Stimulated activated naive CD8-positive, alpha-beta T cell treated with anti-CD3 and anti-CD28 coated beads, Interleukin-15, Interleukin-2, amounts not matched to agents 100 U/mL and 50 U/mL, for 24 hours (primary cell): ENCODE measurements at places on chromosomes 6 and 20.

- DNase-seq: no peak
Observed at GRCh38 chr6:119043783-119044182, 34.7 kb downstream of the FAM184A start.

DNA sequence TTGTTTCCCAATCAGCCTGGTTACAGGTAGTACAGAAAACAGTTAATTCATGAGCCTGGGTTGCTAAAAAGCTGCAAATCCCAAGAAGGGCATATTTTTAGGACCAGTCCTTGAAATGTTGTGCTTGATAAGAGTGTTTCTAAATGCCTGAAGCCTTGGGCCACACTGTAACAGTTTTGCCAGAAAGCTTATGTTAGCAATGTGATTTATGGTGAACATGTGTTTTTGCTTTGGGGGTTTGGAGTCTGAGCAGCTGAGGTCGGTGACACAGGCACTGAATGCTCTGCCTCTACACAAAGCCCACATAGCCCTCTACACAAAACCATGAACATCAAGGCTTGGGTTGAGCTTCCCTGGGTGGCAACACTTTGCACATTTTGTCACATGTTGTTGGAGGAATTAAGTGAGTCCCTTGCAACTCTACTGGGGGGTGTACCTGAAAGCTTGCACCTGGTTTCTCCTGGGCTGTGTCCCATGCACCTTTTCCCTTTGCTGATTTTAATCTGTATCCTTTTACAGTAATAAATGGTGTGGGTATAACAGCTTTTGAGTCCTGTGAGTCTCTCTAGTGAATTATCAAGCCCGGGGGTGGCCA, 22.2 kb downstream of the AHI1 start:
- DNase-seq: no peak

DNA sequence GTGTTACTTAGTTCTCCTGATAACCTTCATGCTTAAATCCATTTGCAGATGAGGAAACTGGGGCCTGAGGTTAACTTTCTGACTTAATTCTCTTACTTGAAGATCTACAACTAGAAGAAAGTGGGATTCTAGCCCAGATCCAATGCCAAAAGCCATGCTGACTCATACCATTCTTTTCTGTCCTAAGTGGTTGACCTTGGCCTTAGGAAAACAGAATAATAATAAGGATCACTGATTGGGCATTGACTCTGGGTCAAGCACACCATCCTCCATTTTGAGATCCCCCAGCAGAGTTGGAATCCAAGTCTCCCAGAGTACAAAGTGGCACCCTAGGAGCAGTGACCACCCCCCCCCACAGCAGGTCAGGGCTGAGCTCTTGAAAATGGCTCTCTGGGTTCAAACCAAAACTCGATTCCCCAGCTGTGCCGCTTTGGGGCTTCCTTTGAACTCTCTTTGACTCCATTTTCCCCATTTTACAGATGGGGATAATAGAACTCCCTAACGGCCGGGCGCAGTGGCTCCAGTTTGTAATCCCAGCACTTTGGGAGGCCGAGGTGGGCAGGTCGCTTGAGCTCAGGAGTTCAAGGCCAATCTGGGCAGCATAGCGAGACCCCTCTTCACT, 12.8 kb upstream of the ZNF217 start:
- DNase-seq: no peak

DNA sequence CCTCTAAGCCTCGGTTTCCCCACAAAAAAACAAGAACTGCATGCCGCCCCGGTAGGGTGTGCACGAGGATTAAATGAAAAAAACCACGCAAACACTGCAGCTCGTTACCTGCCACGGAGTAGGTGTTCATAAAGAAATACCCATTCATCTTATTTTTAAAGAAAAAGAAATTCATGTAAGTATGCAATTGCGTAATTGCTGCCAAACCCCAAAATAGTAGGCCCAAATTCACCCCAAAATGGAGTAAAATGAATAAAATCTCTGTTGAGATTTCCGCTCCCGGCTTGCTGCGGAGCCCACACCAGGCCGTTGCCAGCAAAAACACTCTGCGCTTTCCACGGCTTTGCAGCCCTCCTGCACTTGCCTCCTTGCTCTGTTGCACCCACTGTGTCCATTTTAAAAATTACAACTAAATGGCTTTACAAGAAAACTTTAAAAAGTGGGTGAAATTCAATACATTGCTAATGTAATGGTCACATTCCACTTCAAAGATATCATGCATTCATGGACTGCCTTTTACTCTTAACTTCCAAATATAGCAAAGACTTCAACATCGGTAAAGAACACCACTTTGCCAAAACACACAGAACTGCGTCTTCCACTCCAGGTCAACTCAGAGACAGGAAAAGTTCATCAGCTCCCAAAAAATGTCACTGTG, 125.0 kb downstream of the ZMYND8 start:
- no peak for DNase-seq

- no peak for DNase-seq
Observed at GRCh38 chr20:22825546-22825945, 209.6 kb upstream of the SSTR4 start.

- no peak for DNase-seq
Observed at GRCh38 chr6:25953733-25954132, 8.9 kb upstream of the TRIM38 start.

DNA sequence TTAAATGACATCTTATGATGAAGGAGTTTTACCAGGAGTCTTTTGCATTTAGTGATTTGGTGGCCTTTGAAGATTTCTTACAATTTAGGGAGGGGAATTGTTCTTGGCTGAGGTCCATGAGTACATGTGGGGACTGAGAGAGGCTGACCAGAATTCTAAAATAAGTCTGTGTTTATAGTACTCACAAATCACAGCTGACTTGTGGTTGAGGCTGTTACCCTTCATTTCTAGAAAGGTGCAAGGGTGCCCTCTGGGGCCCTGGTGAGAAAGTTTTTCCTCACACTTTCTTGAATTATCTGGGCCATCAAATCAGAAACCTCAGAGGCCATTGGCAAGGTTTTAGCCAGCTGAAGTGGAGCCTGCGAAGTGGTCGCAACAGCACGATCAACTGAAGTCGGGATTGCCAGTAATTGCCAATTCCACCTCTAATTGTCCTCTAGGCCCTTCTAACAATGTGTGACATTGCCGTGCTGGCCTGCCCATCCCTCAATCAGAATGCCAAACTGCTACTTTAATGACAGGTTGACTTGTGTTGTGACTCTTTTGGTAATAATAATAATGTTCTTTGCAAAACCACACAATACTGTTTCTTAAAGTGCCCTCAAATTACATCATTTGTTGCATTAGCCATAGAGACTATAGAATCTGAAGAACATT, 221.6 kb downstream of the OGFRL1 start:
- no peak for DNase-seq

- DNase-seq: no peak
Observed at GRCh38 chr6:38617856-38618255, 21.9 kb downstream of the BTBD9 start.

GRCh38 chr20:61719691-61720347, 345.9 kb downstream of the TAF4 start:
- peak; percentile 8 for DNase-seq

DNA sequence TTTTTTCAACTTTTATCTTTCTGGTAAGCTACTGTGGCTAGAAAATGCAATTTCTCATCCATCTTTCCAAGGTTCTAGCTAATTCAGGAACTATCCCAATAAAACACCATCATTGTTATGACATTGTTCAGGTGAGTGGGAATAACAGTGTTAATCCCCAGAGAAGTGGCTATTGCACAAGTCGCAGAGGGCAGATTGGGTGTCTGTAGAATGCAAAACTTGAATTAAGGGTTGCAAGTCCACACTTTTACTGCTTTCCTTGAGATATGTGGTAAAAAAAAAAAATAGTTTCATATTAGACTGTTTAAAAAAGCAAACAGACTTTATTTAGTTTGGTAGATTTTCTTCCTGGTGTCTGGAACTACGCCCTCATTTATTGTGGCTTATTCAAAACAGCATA, 41.1 kb upstream of the PRDM1 start:
- DNase-seq: no peak

DNA sequence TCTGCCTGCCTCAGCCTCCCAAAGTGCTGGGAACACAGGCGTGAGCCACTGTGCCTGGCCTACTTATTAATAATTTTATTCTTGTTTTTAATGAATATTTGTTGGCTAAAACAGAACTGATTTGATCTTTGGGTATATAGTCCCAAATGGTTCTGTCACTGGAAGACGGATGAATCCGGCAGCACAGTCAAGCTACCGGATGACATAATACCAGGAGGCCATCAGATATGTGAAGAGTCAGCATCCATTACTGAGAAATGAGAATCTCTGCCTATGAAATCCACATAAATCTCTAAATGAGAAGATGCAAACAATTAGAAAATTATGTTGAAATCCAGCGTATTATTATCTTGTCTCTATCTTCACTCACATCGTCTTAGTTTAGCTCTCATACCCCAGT, 263.0 kb downstream of the EYA4 start:
- DNase-seq: no peak

- DNase-seq: no peak
Observed at GRCh38 chr20:61414455-61414991, 162.5 kb downstream of the CDH4 start.

DNA sequence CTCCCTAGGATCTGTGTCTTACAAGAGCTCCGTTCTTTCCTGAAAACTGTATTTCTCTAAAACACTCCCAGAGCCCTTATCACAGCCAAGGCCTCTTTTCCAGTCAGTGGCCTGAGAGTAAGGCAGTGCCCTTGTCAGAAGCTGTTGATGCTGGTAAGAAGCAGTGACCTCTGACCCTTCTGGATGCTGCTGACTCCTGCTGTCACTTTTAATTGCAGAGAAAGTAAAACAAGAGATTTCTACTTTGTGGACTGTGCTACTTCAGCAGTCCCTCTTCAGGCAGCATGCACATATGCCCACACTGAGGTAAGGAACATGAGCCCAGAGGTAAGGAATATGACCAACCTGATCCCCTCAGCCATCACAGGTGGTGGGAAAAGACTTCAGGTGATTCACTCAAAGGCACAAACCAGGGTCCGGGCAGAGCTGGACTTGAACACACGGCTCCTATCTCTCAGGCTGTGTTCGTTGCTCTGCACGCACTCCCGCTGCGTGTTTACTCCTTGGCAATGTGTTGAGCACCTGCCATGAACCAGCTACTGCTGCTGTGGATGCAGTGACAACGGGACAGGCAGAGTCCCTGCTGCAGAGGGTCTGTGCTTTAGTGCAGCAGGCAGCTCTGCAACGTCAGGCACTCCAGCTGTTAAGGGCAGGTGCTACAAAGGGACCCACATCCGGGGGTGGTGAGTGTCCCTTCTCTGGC, 201.9 kb upstream of the CST7 start:
- no peak for DNase-seq

DNA sequence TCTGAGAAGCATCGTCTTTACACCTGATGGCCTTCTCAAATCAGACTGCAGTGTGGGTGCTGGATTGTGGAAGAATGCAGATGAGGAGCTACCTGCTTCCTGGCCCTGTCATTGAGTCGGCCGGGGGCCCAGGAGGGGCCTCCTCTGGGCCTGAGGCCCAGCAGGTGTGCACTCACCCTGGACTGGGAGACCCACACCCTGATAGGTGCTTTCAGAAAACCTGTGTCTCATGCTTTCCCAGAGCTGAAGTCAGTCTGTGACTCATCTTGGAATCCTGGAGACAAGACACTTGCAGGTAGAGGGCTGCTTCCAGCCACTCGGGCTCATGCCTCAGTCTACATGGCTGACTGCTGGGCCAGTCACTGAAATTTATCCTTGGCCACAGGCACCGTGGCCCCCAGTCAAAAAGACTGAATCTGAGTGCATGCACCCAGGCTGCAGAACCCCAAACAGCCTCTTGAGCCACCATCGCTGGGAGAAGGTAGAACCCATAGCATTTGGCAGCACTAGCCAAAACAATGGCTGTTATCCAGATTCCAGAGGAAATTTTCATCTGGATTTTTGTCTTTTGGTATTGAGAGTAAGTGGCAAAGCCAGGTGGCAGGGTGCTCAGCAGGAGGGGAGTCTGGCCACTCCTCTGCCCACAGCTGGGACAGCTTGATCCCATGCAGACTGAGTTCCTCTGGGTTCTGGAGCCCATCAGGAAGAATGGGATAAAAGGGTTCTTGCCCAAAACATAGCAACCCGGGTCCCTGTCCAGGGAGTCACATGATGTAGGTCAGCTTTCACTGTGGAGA, 182.0 kb upstream of the CST7 start:
- DNase-seq: no peak

DNA sequence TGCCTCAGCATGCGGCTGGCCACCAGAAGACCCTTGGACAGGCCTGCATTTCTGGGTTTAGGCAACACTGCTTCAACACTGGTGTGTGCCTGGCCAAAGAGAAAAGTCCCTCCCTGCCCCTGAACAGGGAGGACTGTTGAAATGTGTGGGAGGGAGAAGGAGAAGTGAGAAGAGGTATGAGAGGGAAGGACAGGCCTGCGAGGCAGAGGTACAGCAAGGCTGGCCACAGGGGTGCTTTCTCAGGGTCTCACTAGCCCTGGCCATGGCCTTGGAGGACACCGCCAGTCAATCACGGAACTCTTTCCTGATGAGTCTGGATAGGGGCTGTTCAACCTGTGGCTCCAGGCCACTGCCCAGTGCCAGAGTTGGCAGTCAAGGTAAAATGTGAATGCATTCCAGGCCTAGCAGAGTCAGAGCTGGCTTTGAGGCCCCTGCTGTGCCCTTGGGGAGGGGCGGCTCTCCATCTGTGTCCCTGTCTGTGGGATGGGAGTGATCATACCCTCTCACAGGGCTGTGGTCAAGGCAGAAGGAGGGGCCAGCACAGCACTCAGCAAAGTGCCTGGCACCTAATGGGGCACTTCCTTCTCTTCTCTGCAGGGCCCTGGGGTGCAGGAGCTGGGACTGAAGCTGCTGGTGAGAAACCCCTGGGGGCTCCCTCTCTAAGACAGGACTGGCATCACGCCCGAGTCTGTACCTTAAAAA, 43.2 kb upstream of the CDH22 start:
- DNase-seq: no peak

DNA sequence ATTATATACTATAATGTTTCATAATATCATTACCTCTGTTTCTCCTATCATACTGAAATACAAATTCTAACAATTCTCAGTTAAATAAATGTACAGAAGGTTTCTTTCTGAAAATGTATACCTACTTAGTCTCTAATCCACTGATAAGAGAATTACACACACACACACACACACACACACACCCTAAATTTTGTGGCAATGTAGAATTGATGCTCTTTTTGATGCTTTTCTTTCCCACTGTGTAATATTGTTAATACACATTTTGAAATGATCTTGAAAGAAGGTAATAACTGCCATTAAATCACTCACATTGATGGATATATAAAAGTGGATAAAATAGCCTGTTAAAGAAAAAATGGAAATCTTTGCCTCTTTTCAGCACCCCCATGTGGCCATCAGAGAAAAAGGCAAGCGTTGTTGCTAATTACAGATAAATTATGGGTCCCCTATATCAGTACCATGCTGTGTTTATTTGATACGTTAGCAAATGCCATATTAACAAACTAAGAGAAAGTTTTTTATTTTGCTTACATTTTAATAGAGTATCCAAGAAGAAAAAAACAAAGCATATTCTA, 76.6 kb upstream of the VGLL2 start:
- DNase-seq: no peak
